ENCODE measurements at places on chromosomes 3 and 15. TPM values are rescaled to one million over a fixed set of nuclear protein-coding genes. Genes with fewer than 3 reads are reported as not detected.

Gene GOLGA6L4
- total RNA-seq, result 2.9 TPM

- no peak for DNase-seq
Observed at GRCh38 chr15:88342666-88343065, 86.1 kb upstream of the NTRK3 start.

Gene POPDC2
- total RNA-seq, result 7.3 TPM

Gene C15orf62
- 3.5 TPM for total RNA-seq

DNA sequence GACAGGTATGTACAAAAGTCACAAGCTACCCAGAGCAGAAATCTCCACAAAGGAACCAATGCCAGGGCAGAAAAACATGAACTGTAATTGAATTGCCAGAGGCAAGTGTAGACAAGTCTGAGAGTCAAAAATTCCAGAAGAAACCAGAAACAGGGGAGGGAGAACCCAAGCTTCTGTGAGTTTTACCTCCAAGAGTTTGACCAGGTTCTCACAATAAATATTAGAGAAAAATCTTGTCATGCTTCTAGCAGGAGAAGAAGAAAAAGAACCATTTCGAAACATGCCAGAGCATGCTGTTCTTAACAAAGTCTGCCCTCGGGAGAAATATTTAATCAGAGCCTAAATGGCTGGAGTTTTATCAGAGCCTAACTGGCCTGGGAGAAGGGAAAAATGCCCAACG lies 32.5 kb upstream of the AP3B2 start:
- no peak for DNase-seq

Gene ZNF662
- 2.1 TPM for total RNA-seq

All from CD4-positive, alpha-beta memory T cell (primary cell).